M059J (cell line): ENCODE measurements at places on chromosomes 2 and 18. TPM values are rescaled to one million over a fixed set of nuclear protein-coding genes. Genes with fewer than 3 reads are reported as not detected.

The ABCG5 gene
- total RNA-seq: not detected in 2 replicates

The UNC80 gene
- total RNA-seq: not detected in 2 replicates

The CD226 gene
- 0.10 and 3.8 TPM in 2 replicates for total RNA-seq

GRCh38 chr2:73107211-73107926 lies 5.4 kb downstream of the RAB11FIP5 start:
- peak; percentile 82 for DNase-seq

- no peak for DNase-seq
Observed at GRCh38 chr18:2692508-2692907, 37.0 kb downstream of the SMCHD1 start.
